ENCODE measurements at places on chromosomes 1 and 21.

GRCh38 chr1:161285521-161285920 is 24.2 kb downstream of the MPZ start:
- no peak for DNase-seq

DNA sequence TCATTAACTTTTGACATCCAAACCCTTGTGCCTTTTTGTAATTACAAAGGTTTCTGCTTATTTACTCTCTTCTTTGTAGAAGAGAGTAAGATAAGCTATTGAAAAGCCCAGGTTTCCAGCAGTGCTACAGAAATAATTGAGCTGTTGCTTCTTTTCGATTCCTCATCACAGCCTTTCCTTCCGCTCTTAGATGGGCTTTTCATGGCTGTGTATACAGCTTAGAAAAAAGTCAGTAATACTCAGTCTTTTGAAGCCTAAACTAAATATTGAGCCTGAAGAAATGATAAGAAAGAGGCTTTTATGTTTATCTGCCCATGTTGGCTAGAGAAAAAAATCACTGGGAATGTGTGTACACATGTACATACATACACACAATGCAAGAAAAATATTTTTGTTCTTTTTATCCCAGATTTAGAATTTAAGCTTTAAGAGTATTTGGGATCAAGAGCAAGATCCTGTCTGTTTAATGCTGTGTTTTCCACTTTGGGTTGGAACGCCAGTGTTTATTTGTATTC is 172.4 kb downstream of the VPS13D start:
- DNase-seq: no peak

- DNase-seq: no peak
Measured at GRCh38 chr21:23026878-23027277, 2028.7 kb downstream of the NCAM2 start.

DNA sequence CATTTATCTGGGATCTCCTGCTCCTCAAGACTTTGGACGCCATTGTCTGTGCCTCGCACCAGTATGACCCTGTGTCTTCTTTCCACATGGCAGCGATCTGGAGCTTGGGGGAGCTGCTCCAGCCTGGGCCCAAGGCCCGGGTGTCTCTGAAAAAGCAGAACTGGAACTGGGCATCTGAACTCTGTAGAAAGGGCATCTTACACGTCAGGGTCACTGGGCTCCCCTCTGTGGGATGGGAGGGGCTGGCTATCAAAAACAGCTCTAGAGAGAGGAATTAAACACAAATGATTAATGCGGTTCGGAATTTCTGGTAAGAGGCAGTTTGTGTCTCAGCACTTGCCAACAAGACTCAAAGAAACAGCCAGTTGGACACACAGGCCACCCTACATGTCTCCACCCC is 16.1 kb downstream of the FCRL1 start:
- no peak for DNase-seq

DNA sequence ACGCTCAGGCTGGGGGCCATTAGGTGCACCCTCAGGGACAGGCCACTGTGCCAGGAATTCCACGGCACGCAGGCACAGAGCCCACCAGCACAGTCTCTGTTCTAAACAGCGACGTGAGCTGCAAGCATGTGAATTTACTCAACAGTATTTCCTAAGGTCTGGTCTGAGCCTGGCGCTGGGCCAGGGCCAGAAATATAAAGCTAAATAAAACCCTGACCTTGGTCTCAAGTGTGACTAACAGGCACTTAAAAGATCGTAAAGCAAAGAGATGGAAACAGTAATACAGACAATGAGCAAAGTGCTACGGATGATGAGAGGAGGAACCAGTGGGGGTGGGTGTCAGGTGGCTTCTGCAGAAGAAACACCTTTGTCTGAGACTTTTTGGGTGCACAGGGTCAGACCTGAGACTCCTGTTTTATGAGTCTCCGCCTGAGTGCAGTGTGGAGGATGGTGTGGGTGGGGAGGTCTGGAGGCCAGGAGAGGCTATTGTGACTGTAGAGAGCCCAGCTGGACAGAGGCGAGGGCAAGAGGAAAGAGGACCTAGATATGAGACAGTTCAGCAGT is 53.4 kb upstream of the EDN2 start:
- DNase-seq: no peak

DNA sequence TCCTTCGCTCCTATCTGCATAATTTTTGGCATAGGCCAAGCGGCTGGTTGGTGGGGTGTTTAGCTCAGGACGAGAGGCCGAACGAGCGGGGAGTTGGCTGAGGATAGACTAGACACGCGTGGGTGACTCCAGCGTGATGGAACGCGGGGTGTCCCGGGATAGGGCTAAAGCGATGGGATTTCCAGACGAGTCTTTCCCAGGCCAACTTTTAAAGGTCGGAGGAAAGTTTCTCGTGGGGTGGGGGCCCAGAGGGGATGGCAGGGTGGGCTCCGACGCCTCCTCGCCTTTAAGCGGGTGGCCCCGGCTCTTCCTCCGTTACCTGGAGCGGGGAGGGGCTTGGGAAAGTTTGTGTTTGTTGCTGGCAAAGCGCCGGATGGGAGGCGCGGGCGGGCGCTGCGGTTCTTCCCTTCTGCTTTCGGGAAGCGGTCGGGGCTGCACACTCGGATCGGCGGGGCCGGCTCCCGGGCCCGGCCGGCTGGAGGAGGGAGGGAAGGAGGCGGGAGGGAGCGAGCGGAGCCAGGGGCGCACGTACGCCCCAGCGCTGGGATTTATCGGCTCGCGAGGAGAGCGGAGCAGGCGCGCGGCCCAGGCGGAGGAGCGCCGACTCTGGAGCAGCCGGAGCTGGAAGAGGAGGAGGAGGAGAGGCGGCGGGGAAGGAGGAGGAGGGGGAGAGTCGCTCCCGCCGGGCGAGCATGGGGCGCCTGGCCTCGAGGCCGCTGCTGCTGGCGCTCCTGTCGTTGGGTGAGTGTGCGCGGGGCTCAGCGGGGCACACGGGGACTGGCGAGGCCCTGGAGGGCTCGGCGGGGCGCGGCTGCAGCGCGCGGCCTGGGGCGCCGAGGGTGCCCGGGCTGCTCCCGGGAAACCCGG is at the start of gene PTGFRN:
Gene PTGFRN (plus strand): TSS at position 405 of the 867 bp plus-strand sequence. CDS start 288 bp downstream, at position 693.
- DNase-seq: peak; percentile 11

DNA sequence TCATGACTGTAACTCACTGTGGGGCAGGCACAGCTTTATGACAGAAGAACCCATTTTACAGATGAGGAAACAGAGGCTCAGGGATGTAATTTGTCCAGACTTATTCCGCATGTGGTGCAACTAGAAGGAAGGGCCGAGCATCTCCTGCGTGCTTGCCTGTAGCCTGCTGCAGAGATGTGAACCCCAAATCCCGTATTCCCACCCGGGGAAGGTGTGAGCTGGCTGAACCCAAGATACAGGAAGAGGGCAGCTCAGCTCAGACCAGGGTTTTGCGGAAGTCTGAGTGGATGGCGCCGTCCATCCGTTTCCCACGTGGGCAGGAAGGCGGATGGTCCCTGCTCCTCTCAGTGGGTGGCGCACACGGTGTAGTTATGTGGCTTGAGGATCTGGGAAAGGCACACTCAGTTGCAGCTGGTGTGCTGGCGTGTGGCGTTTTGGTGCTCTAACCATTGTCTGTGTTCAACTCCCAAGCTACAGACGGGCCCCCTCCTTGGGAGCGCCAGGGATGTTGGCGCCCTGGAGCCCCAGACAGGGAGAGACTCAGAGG is 1.2 kb downstream of the CROCC start:
- DNase-seq: no peak

DNA sequence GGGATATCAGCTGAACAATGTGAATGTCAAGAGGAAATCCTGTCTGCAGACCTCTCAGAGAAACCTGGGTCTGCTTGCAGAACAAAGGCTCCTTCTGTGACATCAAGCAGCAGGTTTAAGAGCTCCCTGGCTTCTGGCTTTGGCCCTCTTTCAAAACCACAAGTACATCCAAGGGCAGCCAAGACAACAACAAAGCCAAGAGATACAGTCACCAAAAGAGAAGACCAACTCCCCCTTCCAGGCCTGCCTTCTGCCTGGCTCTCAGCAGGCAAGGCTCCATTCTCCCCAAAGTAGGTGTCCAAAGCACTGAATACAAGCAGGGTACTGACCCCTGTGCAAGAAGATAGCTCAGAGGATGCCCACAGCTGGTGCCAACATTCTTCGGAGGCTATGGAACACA is 11.5 kb downstream of the BCAR3 start:
- no peak for DNase-seq

DNA sequence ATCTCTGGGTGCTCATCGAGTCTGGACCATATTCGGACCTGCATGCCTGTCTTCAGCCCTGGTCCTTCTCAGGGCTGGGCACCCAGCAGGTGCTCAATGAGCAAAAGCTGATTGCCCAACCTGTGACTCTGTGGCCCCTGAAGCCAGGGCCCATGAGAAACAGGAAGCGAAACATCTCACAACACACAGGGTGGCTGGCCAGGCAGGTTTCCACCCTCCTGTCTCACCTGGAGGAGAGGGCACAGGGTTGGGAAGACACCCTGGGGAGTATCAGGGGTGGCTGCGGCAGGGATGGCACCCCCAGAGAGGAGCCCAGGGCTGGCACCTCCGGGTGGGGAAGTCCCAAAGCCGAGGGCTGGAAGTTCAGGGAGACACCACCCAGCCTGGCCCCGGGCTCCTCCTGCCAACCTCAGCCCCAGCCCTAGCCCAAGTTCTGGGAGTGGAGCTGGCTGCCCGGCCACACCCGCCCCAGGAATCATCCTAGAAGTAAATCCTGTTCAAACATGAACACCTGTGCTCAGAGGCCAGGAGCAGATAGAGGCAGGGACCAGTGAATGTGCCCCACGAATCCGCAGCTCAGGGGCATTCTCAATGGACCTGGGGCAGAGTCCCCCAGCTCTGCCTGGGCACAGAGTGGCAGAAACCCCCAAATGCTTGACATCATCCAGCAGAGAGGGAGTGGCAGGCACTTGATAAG is 54.6 kb downstream of the RAP1GAP start:
- DNase-seq: no peak

- no peak for DNase-seq
Measured at GRCh38 chr21:41767606-41768436, 969 bp upstream of the RIPK4 start.

GRCh38 chr1:175145899-175146528 is 46.6 kb downstream of the KIAA0040 start:
- no peak for DNase-seq

GRCh38 chr1:58402444-58402843 is 144.1 kb downstream of the OMA1 start:
- no peak for DNase-seq

DNA sequence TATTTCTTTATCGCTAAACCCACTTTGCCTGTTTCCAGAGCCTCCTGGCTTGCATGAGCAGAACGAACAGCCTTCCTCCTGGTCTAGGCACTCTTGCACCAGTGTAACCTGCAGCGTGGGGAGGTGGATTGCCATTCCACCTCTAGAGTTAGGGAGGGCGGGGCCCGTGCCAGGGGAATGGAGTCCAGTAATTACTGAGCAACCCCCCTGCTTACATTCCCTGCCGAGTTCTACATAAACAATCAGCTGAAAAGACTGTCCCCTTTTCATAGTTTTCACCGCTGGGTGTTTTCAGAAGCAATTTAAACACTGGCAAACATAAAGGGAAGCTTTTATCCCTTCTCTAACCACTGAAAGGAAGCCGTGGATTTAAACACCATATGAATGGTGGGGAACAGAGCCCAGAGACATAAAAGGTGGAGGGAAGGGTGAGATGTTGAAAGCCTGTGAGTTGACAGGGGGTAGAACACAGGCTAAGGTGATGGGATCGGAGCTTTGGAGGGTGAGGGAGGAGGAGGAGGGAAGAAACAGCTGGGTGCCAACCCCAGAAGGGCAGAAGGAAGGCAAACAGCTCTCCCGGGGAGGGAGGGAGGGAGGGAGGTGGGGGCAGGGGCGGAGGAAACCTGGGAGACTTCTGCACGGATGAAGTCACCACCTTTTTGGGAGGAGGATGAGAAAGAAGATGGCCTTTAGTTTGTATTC is 68.0 kb upstream of the WDR26 start:
- DNase-seq: no peak

- DNase-seq: no peak
Measured at GRCh38 chr1:3403388-3404231, 50.9 kb upstream of the ARHGEF16 start.

DNA sequence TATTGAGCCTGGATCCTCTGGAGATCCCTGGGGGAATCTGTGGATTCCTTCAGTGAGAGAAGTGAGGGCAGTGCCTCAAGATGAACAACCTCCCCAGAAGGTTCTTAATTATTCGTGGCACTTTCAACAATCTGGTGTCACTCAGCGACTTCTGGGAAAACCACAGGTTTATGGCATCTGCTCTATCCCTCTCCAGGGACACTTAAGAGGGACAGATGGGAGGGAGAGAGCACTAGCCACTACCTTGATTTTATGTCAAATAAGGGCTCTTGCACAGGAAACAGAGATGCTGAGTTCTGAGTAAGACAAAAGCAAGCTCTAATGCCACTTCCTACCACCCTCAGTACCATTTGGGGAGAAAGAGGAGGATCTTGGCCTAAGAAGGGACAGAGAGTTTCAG is 21.2 kb upstream of the CHI3L1 start:
- no peak for DNase-seq

DNA sequence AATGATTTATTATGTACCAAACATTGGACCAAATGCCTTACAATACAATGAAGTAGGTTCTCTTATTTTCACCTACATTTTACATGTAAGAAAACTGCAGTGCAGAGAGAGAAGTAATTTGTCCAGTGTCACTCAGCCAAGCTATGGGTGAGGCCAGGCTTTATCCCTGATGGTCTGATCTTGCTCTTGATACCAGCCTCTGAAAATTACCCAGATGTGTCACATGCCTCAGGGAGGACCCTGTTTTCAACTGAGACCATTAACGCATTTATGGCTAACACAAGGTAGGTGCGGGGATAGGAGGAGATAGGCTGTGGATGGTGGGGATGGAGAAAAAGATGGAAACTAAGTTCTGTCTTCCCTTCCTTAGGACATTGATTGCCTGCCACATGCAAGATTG is 56.9 kb downstream of the NGF start:
- DNase-seq: no peak

DNA sequence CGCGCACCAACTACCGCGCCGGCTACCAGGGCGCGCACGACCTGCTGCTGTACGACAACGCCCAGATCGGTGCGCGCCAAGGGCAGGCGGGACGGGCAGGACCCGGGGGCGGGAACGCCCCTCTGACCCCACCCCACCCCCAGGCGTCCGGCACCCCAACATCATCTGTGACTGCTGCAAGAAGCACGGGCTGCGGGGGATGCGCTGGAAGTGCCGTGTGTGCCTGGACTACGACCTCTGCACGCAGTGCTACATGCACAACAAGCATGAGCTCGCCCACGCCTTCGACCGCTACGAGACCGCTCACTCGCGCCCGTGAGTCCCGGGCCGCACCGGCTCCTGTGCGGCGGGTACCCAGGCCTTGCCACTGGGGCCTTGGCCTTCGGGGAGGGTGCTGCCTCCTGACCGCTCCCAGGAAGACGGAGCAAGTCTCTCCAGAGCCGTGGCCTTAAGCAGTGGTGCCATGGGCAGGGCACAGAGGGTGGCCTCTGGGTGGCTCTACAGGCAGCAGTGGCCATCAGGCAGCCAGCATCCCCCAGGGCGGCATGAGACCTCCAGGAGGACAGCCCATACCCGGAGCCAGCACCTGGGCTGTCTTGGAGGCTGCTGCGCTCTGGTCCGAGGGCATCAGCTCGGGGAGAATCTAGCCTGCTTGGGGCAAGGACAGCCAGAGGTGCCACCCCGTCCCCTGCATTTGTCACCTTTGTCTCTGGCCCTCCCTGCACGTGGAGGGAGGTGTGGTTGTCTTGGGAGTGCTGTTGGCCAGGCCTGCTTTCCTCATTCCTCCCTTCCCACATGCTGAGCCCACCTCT is 8.1 kb upstream of the MMP23B start:
- DNase-seq: no peak

GRCh38 chr1:117686907-117687306 is 81.1 kb downstream of the TENT5C start:
- DNase-seq: no peak

GRCh38 chr1:231337043-231337471 is 595 bp downstream of the EXOC8 start:
- DNase-seq: no peak
